Stimulated activated CD4-positive, alpha-beta T cell treated with anti-CD3 and anti-CD28 coated beads, Interleukin-4, amount 100 ng/mL, for 4 hours (primary cell): ENCODE measurements at places on chromosomes 16 and 17.
A peak's percentile ranks its signal among the peaks of the same experiment; 100 is the strongest.

- no peak for DNase-seq
Measured at GRCh38 chr16:87598431-87598830, 3.9 kb upstream of the JPH3 start.

DNA sequence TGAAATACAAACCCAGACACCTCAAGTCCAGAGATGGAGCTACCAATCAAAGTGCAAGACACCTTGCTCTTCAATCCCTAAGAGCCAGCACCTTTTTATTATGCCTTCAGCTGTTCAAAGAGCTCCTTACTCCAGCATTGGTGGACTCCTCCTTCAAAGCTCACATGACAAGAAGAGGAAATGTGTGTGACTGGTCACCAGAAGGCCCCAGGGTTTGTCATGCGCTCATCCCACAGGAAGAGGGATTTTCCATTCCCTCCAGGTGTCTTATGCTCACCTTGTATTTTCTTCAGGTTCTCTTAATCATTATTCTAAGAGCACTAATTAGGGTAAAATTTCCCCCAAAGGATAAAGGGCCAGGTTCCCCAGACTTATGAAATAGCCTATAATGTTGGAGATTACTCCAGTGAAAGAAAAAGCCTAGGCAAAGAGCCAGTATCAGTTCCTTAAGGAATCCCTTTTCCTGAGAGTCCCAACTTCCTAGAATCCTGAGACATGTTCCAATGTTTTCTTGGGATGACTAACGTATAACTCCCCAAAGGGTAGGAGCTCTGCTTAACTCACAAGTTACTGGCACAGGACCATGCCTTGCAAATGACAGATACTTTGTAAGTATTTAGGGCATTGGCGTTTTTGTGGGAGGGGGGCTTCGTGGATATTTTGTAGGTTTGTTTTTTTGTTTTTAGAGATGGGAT is 56.9 kb upstream of the SOX9 start:
- DNase-seq = no peak

- no peak for DNase-seq
Measured at GRCh38 chr16:68232335-68232734, 3.6 kb downstream of the ESRP2 start.

DNA sequence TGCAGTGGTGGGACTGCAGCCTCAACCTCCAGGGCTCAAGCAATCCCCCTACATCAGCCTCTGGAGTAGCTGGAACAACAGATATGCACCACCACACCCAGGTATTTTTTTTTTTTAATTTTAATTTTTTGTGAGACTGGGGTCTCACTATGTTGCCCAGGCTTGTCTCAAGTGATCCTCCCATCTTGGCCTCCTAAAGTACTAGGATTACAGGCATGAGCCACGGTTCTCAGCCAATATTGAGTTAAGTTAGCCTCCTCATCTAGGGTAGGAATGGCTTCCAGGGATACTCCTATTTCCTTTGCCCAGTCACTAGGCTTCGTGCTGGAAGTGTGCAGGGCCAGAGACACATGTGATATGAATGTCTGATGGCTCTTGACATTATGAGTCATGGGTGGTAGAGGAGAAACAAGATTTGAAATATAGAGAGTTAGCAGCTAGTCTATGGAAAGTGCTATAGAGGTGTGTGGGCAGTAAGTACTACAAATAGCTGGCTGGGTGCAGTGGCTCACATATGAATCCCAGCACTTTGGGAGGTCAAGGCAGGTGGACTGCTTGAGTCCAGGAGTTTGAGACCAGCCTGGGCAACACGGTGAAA is 8.0 kb upstream of the HES7 start:
- DNase-seq = no peak

- no peak for DNase-seq
Measured at GRCh38 chr17:82355770-82356427, 3.1 kb upstream of the TEX19 start.

DNA sequence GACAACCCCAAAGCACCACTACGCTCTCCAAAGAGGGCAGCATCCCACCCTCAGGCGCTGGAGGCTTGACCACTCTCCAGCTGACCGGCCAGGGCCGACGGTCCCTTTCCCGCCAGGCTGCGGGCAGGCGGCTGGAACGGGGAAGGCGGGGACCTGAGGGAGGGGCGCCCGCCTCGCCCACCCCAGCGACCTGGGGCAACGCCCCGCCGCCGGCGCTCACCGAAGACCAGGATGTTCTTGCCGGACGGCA is 431 bp downstream of the DYNC1LI2 start:
- peak; percentile 17 for DNase-seq

GRCh38 chr17:36131421-36131820 is 27.8 kb downstream of the CCL4 start:
- no peak for DNase-seq

DNA sequence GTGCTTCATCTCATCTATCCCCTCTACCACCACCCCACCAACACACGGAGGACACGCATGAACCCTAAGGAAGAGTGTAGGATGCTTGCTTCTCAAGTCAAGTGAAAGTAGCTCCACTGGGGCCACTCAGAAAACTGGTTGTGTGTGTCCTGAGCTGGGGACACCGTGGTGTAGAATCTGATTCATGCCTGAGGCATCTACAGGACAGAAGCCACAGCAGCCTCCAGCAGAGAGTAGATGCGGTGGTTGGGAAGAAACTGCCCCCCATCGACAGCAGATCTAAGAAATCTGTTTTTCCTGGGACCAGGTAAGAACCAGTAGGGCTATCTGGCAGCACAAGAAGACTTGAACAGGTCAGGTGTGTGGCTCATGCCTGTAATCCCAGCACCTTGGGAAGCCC is 51.9 kb upstream of the HLF start:
- no peak for DNase-seq

GRCh38 chr16:3829631-3830536 is 50.6 kb downstream of the CREBBP start:
- DNase-seq = no peak

DNA sequence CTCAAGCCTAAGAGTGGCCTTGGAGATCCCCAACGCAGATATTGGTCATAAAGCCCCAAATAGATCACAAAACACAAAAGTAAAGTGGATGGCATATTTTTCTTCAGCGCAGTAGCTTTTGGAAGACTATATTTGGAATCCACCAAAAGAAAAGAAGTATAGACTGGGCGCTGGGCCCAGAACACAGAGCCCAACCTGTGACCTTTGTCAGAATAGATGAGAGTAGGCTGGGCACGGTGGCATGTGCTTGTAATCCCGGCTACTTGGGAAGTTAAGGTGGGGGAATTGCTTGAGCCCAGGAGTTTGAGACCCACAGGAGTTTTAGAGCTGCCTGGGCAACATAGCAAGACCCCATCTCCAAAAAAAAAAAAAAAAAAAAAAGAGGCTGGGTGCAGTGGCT is 14.6 kb downstream of the SCIMP start:
- DNase-seq = no peak

GRCh38 chr16:73956587-73957494 is 339.8 kb upstream of the PSMD7 start:
- DNase-seq = peak; percentile 2

- DNase-seq = no peak
Measured at GRCh38 chr16:78458588-78458987, 359.1 kb downstream of the WWOX start.

DNA sequence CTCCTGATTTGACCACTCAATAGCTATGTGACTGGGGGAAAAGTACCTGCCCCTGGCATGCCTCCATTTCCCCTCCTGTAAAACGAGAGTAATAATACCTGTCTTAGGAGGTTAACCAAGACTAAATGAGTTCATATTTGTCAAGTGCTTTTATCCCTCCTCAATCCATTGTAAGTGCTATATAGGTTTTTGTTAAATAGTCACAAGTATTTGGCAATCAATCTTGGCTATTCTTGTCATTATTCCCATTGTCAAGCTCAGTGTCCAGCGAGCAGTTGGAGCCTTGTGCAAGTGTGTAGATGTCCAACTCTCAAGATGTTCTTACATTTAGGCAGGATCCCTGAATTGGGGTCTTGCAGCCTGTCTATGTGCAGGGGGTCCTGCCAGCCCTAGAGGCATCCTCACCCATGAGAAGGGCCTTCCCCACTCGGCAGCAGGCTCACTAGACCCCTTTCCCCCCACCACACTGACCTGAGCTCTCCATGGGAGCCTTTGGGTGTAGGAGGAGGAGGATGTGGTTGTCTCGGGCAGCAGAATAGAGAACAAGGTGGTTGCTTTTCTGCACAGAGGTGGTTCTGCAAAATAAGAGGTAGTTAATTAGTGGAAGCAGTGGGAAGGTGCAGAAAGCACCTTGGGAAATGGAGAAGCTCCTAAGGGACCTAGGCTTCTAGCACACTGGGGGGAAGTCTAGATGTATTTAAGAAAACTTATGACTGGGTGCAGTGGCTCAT is 18.0 kb downstream of the PIK3R6 start:
- DNase-seq = no peak
